ENCODE measurements at places on chromosomes 1 and 21.
A peak's percentile ranks its signal among the peaks of the same experiment; 100 is the strongest.

DNA sequence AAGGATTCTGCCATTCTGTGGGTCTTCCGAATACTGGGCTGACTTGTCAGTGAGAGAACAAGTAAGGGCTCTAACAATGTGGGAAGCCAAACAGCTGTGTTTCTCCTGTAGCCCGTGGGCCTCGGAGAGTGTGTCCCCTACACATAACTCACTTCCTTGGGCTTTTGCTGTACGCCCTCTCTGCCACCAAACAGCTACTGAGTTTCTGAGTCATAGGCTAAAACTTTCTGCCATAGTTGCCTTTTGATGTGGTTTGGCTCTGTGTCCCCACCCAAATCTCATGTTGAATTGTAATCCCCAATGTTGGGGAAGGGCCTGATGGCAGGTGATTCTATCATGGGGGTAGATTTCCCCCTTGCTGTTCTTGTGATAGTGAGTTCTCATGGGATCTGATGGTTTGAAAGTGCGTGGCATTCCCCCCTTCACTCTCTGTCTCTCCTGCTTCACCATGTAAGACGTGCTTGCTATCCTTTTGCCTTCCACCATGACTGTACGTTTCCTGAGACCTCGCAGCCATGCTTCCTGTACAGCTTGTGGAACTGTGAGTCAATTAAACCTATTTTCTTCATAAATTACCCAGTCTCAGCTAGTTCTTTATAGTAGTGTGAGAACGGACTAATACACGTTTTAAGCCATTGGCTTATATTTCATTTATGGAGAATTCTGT, 194.8 kb upstream of the HMCN1 start:
- no peak for DNase-seq

GRCh38 chr21:38807441-38807871, 1.7 kb downstream of the ETS2 start:
- no peak for DNase-seq

DNA sequence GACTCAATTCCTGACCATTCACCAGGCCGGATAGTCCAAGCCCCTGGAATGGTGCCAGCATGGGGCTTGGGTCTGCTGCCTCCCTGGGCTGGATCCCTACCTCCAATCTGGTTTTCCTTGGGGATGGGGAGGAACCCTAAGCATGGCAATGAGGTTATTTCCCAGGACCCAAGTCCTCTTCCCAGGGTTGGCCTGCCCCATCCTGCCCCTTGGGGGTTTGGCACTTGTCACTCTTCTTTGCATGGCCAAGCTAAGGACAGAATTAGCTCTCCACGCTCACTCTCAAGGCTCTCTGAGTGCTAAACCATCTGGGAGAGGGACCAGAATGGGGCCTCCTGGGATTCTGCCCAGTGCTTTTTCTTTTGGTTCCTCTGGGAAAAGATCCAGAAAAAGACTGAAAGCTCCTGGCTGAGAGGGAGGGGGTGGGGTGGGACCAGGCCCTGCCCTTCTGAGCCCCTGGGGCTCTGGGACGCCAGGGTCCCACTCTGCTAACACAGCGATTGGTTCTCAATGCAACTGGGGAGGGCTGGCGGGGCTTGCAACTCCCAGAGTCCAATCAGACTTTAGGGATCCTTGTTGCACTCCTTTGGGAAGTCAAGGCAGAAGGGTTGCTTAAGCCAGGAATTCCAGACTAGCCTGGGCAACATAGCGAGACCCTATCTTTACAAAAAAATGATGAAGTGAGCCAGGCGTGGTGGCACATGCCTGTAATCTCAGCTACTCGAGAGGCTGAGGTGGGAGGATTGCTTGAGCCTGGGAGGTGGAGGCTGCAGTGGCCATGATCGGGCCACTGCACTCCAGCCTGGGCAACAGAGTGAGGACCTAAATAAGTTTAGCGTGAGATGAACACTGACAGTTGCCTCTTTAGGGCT, 52.7 kb downstream of the DHRS3 start:
- no peak for DNase-seq

GRCh38 chr1:210531475-210532222, 202.9 kb downstream of the HHAT start:
- DNase-seq: no peak

GRCh38 chr1:107523736-107524135, 382.9 kb downstream of the NTNG1 start:
- DNase-seq: no peak

- DNase-seq: no peak
Measured at GRCh38 chr1:43034195-43034658, 75.6 kb upstream of the SLC2A1 start.

DNA sequence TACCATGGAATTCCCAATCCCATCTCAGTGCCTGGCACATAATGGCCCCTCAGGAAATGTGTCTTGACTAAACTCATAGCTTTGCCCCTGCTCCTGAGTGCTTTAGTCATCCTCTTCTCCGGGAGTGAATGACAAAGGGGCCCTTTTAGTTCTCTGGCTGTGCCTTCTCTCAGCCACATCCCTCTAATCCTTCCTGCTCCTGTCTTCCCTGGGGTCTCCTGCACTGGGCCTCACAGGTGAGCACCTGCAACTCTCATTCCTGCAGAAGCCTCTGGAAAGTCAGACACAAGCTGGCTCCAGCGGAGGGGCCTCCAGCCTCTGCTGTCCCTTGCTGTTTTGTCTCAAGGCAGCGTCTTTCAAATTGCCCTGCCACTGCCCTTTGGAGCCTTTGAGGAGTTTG, 14.0 kb upstream of the ETV3L start:
- no peak for DNase-seq

DNA sequence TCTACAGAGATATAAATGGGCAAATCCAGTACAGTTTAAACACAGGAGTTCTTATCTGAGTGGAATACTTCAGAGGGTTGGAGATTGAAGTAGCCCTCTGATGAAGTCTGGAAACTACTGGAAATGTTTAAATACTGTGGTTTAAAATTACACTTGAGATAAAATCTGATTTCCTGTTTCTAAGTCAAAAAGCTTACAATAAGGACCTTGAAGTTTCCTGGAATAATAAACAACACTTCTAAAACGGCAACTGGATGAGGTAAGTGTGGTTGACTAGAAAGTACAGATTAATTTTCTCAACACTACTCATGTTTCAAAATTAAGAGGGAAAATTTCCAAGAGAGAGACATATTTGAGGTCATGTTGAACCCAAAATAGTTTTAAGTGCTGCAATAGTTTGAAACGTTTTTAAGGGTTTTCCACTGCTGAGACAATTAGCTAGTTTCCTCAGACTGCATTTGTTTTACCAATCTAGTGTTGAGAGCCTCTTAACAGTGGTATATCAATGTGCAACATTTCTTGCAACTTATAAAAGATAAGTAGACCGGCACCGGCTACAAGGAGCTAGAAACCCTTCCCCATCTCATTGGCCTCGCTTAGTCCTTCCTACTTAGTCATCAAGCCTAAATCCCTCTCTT, 27.4 kb downstream of the KCNA3 start:
- DNase-seq: no peak

DNA sequence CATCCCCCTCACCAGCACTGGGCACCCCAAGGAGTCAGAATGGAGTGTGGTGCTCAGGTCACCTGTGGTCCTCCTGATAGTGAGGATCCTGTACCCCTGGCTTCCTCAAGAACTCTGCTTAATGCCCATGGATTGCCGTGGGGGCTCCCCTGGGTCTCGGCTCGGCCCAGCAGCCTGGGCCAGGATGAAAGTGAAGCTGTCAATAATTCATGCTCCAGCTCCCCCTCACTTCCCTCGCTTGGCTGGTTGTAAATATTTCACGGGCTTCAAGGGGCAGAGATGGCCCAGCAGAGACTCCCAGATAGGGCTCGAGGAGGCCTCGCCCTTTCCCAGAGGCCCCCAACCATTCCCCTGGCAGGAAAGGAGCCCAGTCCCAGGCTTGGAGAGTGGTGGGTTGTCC, 42.6 kb upstream of the KCNA10 start:
- DNase-seq: no peak

GRCh38 chr21:43814215-43815106, 25.1 kb downstream of the RRP1 start:
- DNase-seq: no peak

- DNase-seq: no peak
Measured at GRCh38 chr1:241470908-241471590, 48.5 kb downstream of the FH start.

DNA sequence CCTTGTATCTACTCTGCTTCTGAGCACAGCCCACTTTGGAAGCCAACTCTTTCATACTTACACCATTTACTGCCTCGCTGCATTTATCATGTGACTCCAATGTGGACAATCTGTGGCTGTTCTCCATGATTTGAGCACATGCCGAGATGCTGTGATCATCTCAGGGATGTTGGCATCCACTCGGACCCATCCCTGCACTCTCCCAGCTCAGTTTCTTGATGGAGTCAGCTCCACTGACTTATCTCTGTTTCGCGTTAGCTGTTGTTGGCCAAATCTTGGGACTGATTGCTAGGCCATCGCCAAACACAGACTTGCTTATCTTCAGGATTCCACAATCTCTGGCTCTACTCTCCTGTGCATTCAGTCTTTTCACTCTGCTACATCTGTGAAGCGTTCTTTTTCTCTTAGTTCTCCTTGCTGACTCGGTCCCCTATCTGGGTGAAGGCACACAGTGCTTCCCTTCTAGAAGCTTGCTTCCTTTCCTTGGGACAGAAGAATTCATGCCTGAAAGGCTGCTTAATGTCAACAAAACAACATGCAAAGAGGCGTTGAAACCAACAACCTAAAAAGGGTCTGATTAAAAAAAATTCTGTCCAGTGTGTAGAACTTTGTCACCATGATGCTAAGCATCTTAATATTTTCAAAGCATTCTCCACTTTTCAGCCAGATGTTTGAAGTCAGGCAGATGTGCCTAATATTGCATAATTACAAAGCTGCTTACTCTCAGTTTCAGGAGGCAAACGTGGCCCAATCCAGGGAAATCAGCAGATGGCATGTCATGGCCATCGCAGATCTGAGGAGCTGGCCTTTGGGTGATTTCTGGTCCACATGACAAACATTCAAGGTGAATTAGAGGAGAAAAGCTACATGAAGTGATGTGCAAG, 120.7 kb downstream of the NGF start:
- DNase-seq: no peak

DNA sequence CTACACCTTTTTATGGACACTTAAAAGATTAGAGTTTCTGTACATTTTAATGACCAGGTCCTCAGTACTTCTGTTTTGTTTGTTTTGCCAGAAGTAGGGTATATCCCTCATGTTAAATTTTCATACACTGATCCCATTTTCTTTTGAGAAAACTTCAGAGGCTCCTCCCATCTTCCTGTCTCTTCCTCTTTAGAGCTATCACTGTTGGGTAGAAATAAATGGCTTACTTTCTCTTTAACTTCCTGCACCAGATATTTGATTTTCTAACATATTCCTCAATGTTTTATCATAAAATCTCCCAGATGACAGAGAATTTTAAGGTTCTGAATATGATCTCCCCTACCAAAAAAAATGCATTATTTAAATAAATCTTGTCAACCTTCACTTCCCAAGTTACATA, 23.4 kb downstream of the VAV3 start:
- no peak for DNase-seq

DNA sequence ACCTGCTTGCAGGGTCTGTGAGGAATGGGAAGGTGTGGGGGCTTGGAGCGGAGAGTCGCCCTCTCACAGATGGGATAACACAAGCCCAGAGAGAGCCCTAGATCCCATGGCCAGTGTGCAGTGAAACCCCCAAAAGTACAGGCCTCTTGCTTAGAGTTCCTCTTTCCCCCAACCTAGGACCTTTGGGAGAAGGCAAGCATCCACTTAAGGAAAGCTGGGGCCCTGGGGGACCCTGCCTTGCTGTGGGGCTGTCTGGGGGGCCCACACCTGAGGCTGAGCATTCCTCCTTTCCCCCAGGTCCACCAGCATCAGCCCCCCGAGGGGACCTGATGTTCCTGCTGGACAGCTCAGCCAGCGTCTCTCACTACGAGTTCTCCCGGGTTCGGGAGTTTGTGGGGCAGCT, 1.1 kb downstream of the VWA1 start:
- DNase-seq: no peak

GRCh38 chr1:71462247-71462646, 381.4 kb upstream of the ZRANB2 start:
- DNase-seq: no peak

GRCh38 chr1:212440419-212440818, 7.7 kb downstream of the NENF start:
- DNase-seq: no peak

- no peak for DNase-seq
Measured at GRCh38 chr1:90210633-90211491, 216.0 kb downstream of the ZNF326 start.

DNA sequence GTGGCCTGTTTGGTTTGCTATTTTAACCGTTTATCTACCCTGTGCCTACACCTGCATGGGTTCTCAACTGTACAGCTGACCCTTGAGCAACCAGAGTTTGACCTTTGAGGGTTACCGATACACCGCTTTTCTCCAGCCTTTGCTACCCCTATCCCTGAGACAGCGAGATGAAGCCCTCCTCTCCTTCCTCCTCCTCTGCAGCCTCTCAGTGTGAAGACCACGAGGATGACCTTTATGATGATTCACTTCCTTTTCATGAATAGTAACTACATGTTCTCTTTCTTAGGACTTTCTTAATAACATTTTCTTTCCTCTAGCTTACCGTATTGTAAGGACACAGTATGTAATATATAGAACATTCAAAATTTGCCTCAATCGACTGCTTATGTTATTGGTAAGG, 14.5 kb upstream of the RNF187 start:
- DNase-seq: no peak

- DNase-seq: peak; percentile 11
Measured at GRCh38 chr1:160103658-160104408, 5.4 kb upstream of the IGSF8 start.

DNA sequence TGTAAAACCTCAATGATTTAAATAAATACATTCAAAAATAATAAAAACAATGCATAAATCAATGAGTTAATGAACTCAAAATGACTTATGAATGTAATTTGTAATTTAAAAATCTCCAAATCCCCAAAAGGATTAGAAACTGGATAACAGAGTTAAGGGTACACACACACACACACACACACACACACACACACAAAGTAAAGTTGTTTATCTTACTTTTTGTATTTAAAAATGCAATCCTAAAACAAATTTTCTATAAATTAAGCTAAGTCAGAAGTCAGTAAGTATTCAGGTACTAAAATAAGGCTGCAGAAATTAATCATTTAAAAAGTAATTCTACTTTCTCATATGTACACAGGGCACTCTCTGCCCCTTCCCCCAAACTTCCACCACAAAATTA, 1.8 kb downstream of the LRIF1 start:
- DNase-seq: no peak

DNA sequence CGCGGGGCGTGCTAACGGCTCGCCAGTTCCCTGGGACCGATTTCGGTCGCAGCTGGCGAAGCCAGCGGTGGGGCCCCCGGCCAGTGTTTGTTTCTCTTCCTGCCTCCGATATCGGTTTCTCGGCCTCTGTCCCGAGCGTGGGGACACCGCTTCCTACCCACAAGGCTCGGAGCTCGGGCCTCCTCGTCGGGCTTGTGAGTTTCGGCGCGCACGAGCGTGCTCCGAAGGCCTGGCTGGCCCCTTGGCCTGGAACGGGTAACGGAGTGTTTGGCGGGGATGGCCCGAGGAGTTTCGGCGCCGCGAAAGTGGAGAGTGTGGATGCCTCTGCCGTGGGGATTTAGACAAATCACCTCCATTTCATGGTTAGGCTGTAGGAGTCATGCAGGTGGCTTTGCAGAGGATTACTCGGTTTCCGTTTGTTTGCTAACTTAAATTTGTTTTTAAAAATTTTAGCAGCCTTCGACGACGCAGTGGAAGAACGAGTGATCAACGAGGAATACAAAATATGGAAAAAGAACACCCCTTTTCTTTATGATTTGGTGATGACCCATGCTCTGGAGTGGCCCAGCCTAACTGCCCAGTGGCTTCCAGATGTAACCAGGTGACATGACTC, 559 bp downstream of the RBBP4 start:
- DNase-seq: peak; percentile 26

- no peak for DNase-seq
Measured at GRCh38 chr1:94912263-94913184, 14.4 kb downstream of the CNN3 start.
